ENCODE measurements at places on chromosomes 4 and X.

DNA sequence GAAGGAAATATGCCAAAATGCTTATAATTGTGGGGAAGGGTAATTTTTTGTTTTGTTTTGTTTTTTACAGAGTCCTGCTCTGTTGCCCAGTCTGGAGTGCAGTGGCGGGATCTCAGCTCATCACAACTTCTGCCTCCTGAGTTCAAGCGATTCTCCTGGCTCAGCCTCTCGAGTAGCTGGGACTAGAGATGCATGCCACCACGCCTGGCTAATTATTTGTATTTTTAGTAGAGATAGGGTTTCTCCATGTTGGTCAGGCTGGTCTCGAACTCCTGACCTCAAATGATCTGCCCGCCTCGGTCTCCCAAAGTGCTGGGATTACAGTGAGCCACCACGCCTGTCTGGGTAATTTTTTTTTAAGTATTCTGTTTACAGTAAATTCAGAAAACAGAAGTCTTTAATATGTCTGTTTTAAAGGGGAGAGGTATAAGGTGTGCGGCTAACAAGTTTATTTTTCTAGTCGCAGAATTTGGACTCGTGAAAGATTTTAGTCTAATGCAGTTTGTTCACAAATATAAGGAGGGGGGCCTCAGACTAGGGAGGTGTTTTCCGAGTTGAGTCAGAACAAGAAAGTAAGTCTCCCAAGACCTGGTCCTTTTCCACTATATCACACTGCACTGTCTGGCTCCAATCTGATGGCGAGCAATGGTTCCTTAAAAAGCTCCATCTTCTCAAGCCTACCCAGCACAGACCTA lies 1.5 kb downstream of the ACSL1 start:
- DNase-seq = no peak
- H3K27ac ChIP-seq = no peak overlapping the region
- H3K36me3 ChIP-seq = no peaks in the 10 kb centered on the region
- peak overlapping the region; percentile 79 for H3K4me3 ChIP-seq

DNA sequence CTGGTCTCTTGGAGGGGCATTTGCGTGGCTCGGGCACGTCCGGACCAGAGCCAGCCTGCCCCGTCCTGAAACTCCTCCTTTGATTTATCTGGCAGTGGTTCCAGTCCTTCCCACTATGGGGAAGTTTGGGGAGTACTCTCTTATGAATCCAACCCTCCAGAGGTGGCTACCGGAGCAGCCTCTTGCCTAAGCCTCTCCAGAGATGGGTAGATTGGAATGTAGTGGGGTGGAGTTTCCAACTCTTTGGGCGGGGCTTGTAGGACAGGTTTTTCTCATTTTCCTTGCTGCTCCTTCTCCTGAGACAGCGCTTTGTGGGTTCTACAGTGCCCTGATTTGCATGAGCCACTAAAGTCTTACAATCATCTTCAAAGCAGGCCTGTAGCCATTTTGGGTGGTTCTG lies 60.1 kb upstream of the XAGE1B start:
- no peak overlapping the region for H3K4me3 ChIP-seq
- no peaks in the 10 kb centered on the region for H3K27me3 ChIP-seq
- H3K4me1 ChIP-seq = peaks cover 12% of the 10 kb centered on the region
- peak overlapping the region; percentile 75 for H3K27ac ChIP-seq
- DNase-seq = no peak

DNA sequence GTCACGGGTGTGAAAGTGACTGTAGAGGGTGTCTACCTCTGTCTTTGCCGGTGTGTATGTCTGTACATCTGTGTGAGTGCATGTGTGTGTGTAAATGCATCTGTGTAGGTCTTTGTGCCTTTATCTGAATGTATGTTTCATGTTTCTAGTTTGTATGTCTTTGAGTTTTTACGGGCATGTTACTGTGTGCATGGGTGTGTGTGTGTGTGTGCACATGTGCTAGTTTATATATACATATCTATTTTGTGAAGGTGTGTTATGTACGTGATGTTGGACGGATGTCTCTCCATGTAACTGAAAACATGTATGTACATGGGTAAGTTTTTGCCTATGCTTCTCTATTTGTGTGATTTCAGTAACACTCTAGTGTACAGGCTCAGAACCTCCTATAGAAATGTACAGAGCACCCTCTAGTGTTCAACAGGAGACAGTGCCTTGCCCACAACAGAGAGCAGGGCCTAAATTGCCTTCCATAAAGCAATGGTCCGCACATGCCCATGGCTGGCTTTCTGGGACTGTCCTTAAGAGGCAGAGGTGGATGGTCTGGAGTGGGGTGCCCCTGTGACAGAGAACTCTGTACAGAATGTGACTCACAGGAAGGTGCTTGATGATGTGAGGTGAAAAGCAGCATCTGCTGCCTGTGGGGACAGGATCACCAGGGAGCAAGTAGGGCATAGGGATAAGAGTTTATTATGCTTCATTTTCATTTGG lies 343.5 kb downstream of the RAPGEF2 start:
- H3K27me3 ChIP-seq = no peaks in the 10 kb centered on the region
- no peak overlapping the region for H3K27ac ChIP-seq
- H3K4me3 ChIP-seq = no peak overlapping the region
- H3K36me3 ChIP-seq = no peaks in the 10 kb centered on the region

- no peak overlapping the region for H3K27ac ChIP-seq
- no peak for DNase-seq
- no peaks in the 10 kb centered on the region for H3K36me3 ChIP-seq
Observed at GRCh38 chr4:1776521-1777161, 16.5 kb upstream of the FGFR3 start.

DNA sequence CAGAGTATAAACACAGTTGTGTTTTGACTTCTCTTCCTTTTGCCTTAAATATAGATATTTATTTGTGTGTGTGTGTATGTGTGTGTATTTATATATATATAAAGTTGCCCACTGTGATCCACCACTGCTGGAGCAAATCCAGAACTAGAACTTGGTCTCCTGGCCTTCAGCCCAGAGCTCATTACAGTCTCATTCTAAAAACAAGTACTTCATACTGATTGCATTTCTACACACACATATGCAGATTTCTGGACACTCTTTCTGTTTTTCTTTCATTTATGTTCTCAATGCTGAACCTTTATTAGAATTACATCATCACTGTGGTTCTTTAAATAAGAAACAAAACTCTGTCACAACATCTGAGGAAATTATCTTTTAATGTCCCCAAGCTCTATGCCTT lies 381 bp downstream of the TXK start:
- H3K36me3 ChIP-seq = peaks cover 21% of the 10 kb centered on the region
- peak overlapping the region; percentile 53 for H3K27ac ChIP-seq
- no peak overlapping the region for H3K4me3 ChIP-seq
- H3K27me3 ChIP-seq = no peaks in the 10 kb centered on the region
- DNase-seq = no peak

- no peaks in the 10 kb centered on the region for H3K4me1 ChIP-seq
- no peaks in the 10 kb centered on the region for H3K36me3 ChIP-seq
- no peak for DNase-seq
- no peaks in the 10 kb centered on the region for H3K27me3 ChIP-seq
- H3K4me3 ChIP-seq = no peak overlapping the region
Observed at GRCh38 chrX:107429090-107429489, 20.4 kb upstream of the FRMPD3 start.

DNA sequence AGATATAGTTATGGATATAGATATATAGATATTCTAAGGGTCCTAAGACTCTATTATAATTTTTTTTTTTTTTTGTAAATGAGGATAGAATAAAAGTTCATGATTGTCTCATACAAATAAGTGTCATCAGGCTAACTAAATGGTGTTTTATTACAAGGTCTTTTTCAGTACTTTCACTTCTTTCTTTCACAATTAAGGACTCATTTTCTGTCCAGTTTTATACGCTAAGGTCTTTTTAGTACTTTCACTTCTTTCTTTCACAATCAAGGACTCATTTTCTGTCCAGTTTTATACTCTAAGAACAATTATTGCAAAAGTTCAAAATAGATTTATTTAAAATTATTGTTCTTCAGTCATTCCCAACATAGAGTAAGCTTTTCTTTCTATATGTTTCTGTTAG lies 32.7 kb downstream of the RUFY3 start:
- no peaks in the 10 kb centered on the region for H3K27me3 ChIP-seq
- H3K4me1 ChIP-seq = peaks cover 4% of the 10 kb centered on the region
- H3K36me3 ChIP-seq = peaks cover 5% of the 10 kb centered on the region
- no peak for DNase-seq

GRCh38 chrX:38861489-38861888 lies 60.2 kb downstream of the MID1IP1 start:
- no peak for DNase-seq
- H3K27me3 ChIP-seq = no peaks in the 10 kb centered on the region
- peaks cover 6% of the 10 kb centered on the region for H3K4me1 ChIP-seq
- no peak overlapping the region for H3K27ac ChIP-seq

DNA sequence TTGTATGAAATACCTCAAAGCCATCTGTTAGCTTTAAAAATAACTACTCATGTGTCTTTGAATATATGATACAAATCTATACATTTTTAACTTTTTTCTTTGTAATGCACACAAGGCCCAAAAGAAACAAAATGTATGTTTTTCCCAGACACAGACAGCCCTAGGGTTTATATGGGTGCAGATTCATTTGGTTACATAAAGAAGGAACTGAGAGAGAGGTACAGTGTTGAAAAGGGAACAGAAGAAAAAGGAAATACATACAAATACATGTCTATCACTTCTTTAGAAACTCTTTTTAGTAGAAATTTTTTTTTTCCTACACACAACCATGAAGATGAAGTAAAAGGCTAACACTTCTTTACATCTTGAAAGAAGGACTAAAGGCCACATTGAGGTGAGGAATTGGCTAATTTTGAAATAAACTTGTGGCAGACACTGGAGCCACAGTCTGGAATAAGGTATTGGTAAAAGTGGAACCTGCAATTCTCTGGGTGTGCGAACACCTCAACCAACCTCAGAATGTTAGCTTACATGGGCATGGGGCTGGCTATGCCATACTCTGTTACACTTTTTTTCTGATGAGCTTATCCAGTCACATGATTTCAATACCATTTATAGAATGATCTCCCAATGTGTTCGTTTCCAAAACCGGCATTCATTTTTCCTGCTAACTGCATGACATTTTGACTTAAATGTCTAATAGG lies 67.9 kb downstream of the FAM47C start:
- H3K27ac ChIP-seq = no peak overlapping the region
- no peak for DNase-seq
- no peaks in the 10 kb centered on the region for H3K27me3 ChIP-seq
- no peak overlapping the region for H3K4me3 ChIP-seq
- no peaks in the 10 kb centered on the region for H3K4me1 ChIP-seq

DNA sequence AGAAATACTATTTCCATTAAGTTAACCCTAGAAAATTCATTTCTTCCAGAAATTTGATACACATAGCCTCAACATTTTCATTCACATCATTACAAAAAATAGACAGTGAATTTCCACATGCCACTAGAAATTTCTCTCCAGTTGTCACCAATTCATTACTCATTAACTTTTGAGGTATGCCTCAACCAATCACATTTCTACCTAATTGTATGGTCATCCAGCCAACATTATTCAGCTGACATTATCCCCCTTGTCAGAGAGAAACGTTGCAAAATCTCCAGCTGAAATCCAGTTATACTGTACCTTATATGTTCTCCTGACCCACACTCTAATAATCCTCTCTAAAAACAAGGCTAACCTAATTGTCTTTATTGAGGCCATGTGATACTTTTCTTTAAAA lies 24.8 kb downstream of the FRYL start:
- H3K36me3 ChIP-seq = peaks cover 15% of the 10 kb centered on the region
- no peak overlapping the region for H3K27ac ChIP-seq
- DNase-seq = no peak
- peaks cover 20% of the 10 kb centered on the region for H3K4me1 ChIP-seq

DNA sequence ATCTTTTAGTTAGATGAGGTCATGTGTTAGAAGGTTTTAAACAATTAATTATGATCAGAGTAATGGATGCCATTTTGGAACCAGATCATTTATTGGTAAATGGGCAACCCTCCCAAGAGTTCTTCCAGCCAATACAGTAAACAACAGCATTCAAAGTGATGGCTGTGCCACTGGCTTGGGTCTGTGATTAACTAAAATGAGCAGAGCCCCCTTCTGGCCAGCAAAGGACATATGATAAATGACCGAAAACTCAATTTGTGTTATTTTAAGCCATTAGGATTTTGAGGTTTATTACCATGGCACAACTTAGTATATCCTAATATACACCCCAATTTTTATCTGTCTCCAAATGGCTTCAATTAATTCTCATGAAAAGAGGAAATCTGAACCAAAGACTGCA lies 90.8 kb upstream of the NPFFR2 start:
- H3K36me3 ChIP-seq = no peaks in the 10 kb centered on the region
- H3K4me1 ChIP-seq = no peaks in the 10 kb centered on the region
- H3K4me3 ChIP-seq = no peak overlapping the region
- H3K27ac ChIP-seq = no peak overlapping the region
- no peak for DNase-seq
- no peaks in the 10 kb centered on the region for H3K27me3 ChIP-seq

- no peak for DNase-seq
- H3K27ac ChIP-seq = no peak overlapping the region
- H3K36me3 ChIP-seq = no peaks in the 10 kb centered on the region
- H3K27me3 ChIP-seq = no peaks in the 10 kb centered on the region
Observed at GRCh38 chrX:102765217-102765616, 44.7 kb downstream of the GPRASP3 start.

- no peaks in the 10 kb centered on the region for H3K36me3 ChIP-seq
- peaks cover 14% of the 10 kb centered on the region for H3K4me1 ChIP-seq
- H3K27ac ChIP-seq = no peak overlapping the region
- DNase-seq = no peak
- H3K27me3 ChIP-seq = peaks cover 22% of the 10 kb centered on the region
- H3K4me3 ChIP-seq = no peak overlapping the region
Observed at GRCh38 chrX:100417681-100418080, 7.6 kb upstream of the PCDH19 start.

- H3K4me1 ChIP-seq = peaks cover 18% of the 10 kb centered on the region
- H3K27me3 ChIP-seq = no peaks in the 10 kb centered on the region
- H3K27ac ChIP-seq = no peak overlapping the region
- no peak overlapping the region for H3K4me3 ChIP-seq
Observed at GRCh38 chr4:16544251-16544721, 318.0 kb upstream of the TAPT1 start.

- DNase-seq = no peak
- H3K36me3 ChIP-seq = no peaks in the 10 kb centered on the region
- no peaks in the 10 kb centered on the region for H3K4me1 ChIP-seq
- no peak overlapping the region for H3K27ac ChIP-seq
Observed at GRCh38 chrX:94265323-94265722, 591.3 kb downstream of the FAM133A start.

DNA sequence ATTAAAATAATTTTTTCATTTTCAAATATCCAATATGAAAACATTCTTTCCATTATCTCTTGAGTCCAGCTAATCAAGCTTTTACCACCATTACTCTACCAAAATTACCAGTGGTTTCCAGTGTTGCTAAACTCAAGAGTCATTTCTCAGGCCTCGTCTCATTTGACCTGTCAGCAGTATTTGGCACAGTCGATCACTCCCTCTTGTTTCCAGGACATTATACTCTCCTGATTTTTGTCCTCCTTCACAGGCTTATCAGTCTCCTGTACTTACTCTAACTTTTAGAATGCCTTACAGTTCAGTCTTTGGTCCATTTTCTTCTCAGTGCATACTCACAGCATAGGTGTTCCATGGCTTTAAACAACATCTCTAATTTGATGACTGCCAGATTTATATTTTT lies 11.6 kb downstream of the USP38 start:
- no peak overlapping the region for H3K4me3 ChIP-seq
- DNase-seq = no peak
- no peaks in the 10 kb centered on the region for H3K4me1 ChIP-seq
- H3K36me3 ChIP-seq = peaks cover 40% of the 10 kb centered on the region
- no peak overlapping the region for H3K27ac ChIP-seq
- H3K27me3 ChIP-seq = no peaks in the 10 kb centered on the region

GRCh38 chr4:124803641-124804040 lies 91.1 kb upstream of the ANKRD50 start:
- no peak overlapping the region for H3K4me3 ChIP-seq
- no peaks in the 10 kb centered on the region for H3K27me3 ChIP-seq
- H3K4me1 ChIP-seq = peaks cover 6% of the 10 kb centered on the region
- no peak overlapping the region for H3K27ac ChIP-seq
- no peak for DNase-seq
- H3K36me3 ChIP-seq = no peaks in the 10 kb centered on the region
